ENCODE measurements at places on chromosomes 2 and 18.

- peaks cover 5% of the 10 kb centered on the region for H3K4me1 ChIP-seq
- no peaks in the 10 kb centered on the region for H3K27me3 ChIP-seq
- DNase-seq, result no peak
- peaks cover 20% of the 10 kb centered on the region for H3K36me3 ChIP-seq
- no peak overlapping the region for H3K4me3 ChIP-seq
These were observed 7.4 kb downstream of the DNAJB2 start for GRCh38 chr2:219286436-219287115.

DNA sequence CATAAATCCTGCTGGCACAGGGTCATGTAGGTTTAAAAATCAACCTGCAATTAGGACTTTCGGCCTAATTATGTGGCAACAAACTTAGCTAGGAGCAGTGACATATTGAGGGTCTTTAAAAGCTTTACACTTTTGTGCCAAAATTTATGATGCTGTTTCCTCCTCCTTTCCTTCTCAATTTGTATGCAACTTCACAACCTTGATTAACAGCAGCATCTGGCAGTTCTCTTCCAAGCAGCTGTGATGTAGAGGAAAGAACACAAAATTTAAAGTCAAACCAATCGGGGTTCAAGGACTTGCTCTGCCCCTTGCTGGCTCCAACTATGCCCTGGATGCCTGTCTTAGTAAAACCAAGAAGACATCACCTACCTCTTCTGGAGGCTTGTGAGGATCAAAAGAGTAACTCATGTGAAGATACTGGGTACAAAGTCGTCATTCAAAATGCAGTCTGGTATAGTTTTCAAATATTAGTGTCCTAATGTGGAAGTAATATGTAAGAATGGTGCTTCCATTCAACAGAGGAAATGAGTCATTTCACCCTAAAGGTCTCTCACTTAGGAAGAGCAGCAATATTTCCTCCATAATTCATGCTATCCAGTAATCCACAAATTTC, 94.7 kb downstream of the ANKRD44 start:
- peak overlapping the region; percentile 50 for H3K4me3 ChIP-seq
- no peak for DNase-seq
- peaks cover 34% of the 10 kb centered on the region for H3K36me3 ChIP-seq
- H3K27me3 ChIP-seq, result no peaks in the 10 kb centered on the region
- peak overlapping the region; percentile 85 for H3K27ac ChIP-seq

- no peaks in the 10 kb centered on the region for H3K36me3 ChIP-seq
- no peaks in the 10 kb centered on the region for H3K27me3 ChIP-seq
- no peak overlapping the region for H3K27ac ChIP-seq
- peaks cover 52% of the 10 kb centered on the region for H3K4me1 ChIP-seq
- H3K4me3 ChIP-seq, result no peak overlapping the region
These were observed 26.8 kb downstream of the FAM178B start for GRCh38 chr2:96959406-96960110.

- no peak overlapping the region for H3K27ac ChIP-seq
- H3K4me3 ChIP-seq, result no peak overlapping the region
- DNase-seq, result no peak
- H3K4me1 ChIP-seq, result no peaks in the 10 kb centered on the region
These were observed 327.4 kb upstream of the HS6ST1 start for GRCh38 chr2:128646091-128646490.

DNA sequence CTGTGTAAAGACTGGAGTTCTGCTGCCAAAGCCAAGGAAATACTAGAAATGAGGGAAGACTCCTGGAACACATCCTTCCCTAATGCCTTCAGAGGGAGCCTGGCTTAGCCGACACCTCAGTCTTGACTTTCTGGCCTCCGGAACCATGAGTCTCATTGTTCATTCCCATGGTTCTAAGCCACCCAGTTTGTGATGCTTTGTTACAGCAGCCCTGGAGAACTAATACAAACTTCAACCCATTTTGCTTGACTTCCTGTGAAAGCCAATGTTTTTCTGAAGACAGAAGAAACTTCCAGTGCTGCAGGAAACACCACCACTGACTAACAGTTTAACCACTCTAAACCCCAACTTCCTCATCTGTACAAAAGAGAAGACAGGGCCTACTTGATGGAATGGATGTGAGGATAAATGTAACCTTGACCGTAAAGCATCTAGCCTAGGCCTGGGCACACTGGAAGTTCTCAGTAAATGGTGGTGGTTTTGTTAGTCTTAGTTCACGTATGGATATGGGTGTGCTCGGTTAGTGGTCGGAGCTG, 85.9 kb upstream of the RFX8 start:
- peaks cover 7% of the 10 kb centered on the region for H3K27me3 ChIP-seq
- no peak overlapping the region for H3K4me3 ChIP-seq
- H3K27ac ChIP-seq, result peak overlapping the region; percentile 88
- H3K4me1 ChIP-seq, result peaks cover 26% of the 10 kb centered on the region
- H3K36me3 ChIP-seq, result peaks cover 35% of the 10 kb centered on the region

All from activated CD4-positive, alpha-beta memory T cell treated with anti-CD3 and anti-CD28 coated beads, Interleukin-2, amount 10 ng/mL, durations not matched to agents 7 days and 5 days (primary cell).